CD8-positive, alpha-beta memory T cell (primary cell): ENCODE measurements at places on chromosomes 6 and 20.

DNA sequence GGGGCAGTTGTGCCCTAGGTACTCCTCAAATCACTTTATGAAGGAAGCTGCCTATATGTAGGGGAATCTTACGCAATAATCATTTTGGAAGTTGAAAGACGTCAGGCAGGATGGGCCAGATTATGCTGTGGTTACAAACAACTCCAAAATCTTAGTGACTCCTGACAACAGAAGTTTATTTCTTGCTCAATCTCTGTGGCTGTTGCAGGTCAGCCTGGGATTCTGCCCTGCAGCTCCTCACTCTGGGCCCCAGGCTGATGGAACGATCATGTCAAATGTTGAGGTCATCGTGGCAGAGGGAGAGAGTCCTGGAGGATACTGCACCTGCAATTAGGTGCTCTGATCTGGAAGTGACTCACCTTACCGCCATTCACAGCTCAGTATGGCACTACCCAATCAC lies 88.4 kb downstream of the ZDHHC14 start:
- no peak for DNase-seq

DNA sequence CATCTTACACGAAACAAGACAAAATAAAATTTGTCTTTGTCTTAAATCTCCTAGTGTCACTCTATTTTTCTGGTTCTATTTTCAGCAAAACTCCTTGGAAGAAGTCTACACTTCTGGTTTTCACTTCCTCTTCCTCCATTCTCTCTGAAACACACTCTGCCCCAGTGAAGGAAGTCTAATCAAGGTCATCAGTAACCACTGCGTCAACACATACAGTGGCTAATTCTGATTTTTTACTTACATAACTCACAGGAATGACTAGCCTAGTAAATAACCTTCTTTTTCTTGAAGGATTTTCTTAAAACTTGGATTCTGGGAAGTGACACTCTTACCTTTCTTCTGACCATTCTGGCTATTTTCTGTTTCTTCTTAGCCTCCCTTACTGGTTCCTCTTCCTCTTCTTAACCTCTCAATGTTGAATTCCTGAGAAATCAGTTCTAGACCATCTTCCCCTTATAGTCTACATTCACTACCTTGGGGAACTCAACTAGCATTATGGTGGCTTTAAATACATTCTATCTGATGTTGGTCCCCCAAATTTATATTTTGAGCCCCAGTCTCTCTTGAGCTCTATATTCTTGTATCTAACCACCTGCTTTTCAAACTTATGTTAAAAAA lies 37.5 kb downstream of the AIG1 start:
- no peak for DNase-seq

GRCh38 chr20:52105442-52106422 lies 85.8 kb downstream of the ZFP64 start:
- DNase-seq = no peak

DNA sequence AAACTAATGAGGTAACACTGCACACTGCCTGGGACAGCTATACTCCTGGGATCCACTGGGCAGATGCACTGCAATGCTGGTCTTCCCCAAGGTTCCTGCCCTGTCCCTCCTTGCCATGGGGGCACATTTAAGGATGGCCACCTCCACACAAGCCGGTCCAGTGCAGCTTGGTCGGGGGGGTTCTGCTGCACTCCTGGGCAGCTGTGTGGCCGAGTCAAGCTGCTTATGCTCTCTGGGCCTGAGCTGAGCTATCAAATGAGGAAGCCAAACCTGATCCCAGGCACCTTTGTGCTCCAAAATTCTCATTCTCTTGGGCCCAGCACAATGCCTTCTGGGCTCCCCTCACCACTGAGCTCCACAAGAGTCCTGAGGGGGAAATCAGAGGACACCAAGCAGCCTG lies 37.3 kb downstream of the NINL start:
- DNase-seq = no peak

GRCh38 chr6:143110572-143110971 lies 49.9 kb downstream of the AIG1 start:
- no peak for DNase-seq

- no peak for DNase-seq
These were observed 6.7 kb upstream of the VNN2 start for GRCh38 chr6:132764370-132764769.

- no peak for DNase-seq
These were observed 45.8 kb downstream of the AHI1 start for GRCh38 chr6:135451617-135452190.

GRCh38 chr6:28807682-28808280 lies 116.0 kb downstream of the TRIM27 start:
- DNase-seq = no peak

DNA sequence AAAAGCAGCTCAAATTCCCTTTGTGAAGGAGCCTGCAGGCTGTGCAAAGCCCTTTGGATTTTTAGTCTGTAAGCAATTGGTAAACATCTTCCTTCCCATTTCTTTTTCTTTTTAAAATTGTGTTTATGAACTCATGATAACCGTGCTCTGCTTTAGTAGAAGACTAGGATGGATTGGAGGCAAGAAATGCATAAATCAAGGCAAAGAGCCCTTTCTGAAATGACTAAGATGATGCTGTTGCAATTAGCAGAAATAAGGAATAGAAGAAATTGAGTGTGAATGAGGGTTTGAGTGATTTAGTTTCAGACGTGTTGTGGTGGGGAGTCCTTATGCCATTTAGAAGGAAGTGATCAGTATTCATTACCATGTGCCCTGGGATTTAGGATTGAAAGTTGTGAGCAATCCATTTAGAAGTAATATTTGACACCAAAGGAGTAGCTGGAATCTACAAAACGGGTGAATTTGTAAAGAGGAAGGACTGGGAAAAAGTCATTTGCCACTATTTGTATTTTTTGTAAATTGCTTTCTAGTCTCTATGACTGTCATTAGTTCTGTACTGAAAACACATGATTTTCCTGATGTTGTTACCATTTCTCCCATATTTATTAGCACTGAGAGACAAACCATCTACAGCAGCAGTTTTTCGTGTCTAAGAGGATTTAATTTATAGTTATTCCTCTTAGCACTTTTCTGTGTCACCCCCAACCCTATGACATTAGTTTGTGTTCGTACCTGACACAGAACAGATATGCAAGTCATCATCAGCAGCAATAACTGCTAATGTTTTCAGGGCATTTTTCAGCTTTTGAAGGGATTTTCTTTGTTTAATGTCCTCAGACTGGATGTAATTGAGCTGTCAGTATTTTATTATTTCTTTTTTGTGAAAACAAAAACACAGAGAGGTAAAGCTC lies 265.0 kb downstream of the UTRN start:
- no peak for DNase-seq

GRCh38 chr6:138645976-138646640 lies 127.5 kb upstream of the CCDC28A start:
- no peak for DNase-seq

DNA sequence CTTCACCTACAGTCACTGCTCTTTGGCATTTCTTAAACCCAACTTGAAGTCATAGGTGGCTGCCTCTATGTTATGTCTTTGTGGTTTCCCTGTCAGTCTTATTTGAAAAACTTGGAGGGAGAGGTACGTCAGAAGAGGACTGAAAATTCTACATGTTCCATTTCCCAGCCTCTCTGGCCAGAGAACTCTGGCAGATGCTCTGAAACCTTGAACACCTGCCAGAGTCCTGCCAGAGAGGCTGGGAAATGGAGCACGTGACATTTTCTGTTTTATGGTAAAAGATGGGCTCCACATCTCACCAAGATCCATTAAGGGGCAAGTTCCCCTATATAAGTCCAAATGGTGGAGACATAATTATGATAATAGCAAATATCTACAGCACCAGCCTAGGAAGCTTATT lies 99.5 kb downstream of the MAFB start:
- no peak for DNase-seq

DNA sequence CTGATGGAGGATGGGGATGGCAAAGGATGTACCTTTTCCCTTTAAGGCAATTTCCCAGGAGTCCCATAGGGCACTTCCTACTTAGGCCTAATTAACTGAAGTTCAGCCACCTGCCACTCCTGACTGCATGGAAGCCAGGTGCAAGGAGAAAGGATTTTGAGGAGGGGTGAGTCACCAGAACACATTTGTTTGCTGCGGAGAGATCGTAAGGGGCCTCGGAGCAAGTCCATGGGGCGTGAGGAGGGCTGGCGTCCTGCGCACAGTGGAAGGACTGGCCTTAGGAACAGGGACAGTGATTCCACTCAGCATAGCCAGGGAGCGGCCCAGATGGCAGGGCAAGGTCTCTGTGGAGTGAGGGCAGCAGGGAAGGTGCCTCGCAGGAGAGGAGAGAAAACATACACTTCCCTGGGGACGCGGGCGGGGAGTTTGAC lies 11.8 kb upstream of the MAP1LC3A start:
- DNase-seq = no peak

- DNase-seq = no peak
These were observed 348.7 kb upstream of the MANEA start for GRCh38 chr6:95228636-95229035.

GRCh38 chr6:30780642-30780920 lies 36.2 kb upstream of the IER3 start:
- DNase-seq = no peak

DNA sequence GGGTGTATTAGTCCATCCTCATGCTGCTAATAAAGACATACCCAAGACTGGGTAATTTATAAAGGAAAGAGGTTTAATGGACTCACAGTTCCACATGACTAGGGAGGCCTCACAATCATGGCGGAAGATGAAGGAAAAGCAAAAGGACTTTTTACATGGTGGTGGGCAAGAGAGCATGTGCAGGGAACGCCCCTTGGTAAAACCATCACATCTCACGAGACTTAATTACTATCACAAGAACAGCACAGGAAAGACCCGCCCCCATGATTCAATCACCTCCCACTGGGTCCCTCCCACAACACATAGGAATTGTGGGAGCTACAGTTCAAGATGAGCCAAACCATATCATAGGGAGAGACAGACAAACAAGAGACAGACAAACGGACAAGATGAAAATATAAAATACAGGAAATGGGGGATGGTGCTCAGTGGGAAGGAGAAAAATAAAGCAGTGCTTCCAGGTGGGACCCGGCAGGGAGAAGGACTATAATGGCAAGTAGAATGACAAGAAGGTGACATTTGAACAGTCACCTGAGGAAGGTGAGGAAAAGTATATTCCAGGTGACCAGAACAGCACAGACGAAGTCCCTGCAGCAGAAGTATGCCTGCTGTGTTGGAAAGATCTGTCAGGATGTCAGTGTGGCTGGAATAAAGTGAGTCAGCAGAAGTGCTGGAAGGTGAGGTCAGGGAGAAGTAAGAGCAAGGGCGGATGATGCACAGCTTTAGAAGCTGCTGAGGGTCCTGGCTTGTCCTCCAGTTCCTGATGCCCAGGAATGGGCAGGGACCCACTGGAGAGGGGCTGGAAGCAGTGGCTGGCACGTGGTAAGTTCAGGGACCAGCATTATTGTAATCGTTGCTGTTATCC lies 61.1 kb downstream of the SLC2A10 start:
- no peak for DNase-seq

GRCh38 chr20:53468587-53468986 lies 125.1 kb downstream of the ZNF217 start:
- no peak for DNase-seq

- no peak for DNase-seq
These were observed 259.1 kb downstream of the ARID1B start for GRCh38 chr6:157036245-157036711.

DNA sequence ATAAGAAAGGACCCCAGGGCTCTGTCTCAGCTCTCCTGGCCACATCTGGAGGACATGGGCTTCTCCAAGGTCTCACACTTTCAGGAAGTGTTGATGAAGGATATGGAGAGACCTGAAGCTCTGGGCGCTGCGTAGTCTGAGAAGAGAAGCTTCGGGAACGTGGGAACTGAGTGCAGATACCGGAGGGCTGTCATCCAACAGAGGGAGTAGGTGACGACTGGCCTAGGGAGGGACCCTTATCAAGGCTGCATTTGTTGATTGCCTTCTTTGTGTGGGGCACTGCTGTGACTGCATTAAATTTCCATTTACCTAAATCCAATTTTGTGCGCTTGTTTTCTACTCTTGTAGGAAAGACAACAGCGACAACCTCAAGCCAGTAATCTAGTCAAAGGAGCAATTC lies 63.4 kb downstream of the PLG start:
- no peak for DNase-seq

- no peak for DNase-seq
These were observed 12.3 kb upstream of the BLCAP start for GRCh38 chr20:37540001-37540400.

- no peak for DNase-seq
These were observed 151.2 kb upstream of the BMP5 start for GRCh38 chr6:56026455-56027180.

- no peak for DNase-seq
These were observed 42.6 kb upstream of the DEK start for GRCh38 chr6:18306977-18307376.

GRCh38 chr6:158596861-158597260 lies 37.0 kb downstream of the TMEM181 start:
- no peak for DNase-seq

- DNase-seq = no peak
These were observed 494.2 kb upstream of the JARID2 start for GRCh38 chr6:14751645-14752175.

GRCh38 chr20:38722683-38723016 lies 1.6 kb upstream of the SLC32A1 start:
- no peak for DNase-seq

- DNase-seq = no peak
These were observed 30.6 kb upstream of the LY86 start for GRCh38 chr6:6557886-6558285.

GRCh38 chr20:17872434-17872833 lies 96.2 kb downstream of the SNX5 start:
- no peak for DNase-seq

GRCh38 chr6:79384845-79385244 lies 150.4 kb upstream of the HMGN3 start:
- DNase-seq = no peak

- no peak for DNase-seq
These were observed 3.6 kb downstream of the CPNE1 start for GRCh38 chr20:35661053-35661452.

DNA sequence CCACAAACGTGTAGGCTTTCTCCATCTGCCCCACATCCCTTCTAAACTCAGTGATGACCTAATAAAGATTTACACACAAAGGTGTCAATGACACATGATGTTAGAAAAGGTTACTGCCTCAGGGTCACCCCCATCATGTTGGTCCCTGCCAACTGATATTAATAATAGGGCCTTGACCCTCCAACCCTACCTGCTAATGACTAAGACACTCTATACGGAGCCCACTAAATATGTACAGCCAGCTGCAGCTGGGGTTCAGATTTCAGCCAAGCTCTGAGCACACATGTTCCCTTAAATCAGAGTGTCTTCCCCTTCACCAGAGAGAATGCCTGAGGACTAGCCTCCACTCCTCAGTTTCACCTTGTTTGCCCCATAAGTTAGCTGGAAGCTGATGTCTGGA lies 67.4 kb upstream of the SNRPB2 start:
- DNase-seq = no peak

GRCh38 chr6:84390334-84390733 lies 162.9 kb upstream of the CEP162 start:
- DNase-seq = no peak

DNA sequence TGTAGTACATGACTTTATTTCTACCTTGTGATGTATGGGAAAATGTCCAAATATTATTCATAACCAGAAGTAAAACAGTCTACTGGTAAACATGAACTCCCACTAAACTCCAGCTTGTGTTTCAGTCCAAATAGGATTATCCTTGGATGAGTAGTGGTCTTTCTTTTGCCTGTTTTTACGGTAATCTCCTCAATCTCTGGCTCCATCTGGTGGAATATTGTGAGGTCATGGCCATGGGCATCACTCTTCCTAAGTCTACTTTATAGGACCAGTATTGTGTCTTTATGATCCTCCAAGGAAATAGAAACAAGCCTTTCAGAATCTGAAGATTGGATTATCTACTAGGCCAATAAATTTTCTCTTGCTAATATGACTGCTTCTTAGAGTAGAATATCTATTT lies 505.0 kb downstream of the BMP2 start:
- no peak for DNase-seq
